ENCODE measurements at places on chromosomes 12 and 14.

DNA sequence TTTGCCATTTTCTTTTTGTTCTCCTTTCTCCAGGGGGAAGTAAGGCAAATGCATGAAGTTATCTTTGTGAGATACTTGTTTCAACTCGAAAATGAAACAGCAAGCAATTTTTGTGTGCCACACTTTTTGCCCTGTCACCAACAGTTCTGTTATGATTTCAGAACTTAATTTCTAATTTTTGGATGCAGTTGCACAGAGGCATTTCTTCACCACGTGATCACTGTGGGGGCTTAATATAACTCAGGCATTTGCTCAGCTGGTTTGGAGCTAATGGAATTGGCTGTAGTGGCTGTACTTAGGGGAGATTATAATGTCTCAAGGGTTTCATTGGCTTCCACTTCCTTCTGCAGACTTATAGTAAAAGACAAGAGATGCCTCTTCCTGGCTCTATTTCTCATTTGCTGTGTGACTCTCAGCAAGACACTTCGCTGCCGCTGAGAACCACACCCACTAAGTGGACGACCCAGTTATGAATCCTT lies 452.4 kb downstream of the RAD51B start:
- no peak for DNase-seq

- no peak for DNase-seq
These were observed 179.6 kb downstream of the TBX5 start for GRCh38 chr12:114226241-114226928.

DNA sequence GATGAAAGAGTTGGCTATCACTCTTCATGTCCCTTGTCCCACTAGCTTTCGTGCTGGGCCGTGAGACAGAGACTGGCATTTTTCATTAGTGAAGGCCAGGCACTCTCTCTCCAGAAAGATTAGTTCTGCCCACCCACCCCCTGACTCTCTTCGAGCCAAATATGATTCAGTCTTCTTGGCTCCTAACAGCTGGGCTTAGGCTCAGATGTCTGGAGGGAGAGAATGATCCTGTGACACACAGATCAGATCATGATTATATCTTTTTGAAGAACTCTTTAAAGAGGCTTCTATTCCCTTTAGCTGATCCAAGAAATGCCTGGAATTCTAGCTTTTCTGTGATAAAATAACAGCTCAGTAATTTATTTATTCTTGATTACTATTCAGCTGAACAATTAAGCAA lies 5.2 kb upstream of the GNG2 start:
- DNase-seq: no peak

- DNase-seq: no peak
These were observed 29.5 kb upstream of the BCDIN3D start for GRCh38 chr12:49872381-49872780.

- DNase-seq: no peak
These were observed 136.3 kb downstream of the HELB start for GRCh38 chr12:66438601-66439000.

DNA sequence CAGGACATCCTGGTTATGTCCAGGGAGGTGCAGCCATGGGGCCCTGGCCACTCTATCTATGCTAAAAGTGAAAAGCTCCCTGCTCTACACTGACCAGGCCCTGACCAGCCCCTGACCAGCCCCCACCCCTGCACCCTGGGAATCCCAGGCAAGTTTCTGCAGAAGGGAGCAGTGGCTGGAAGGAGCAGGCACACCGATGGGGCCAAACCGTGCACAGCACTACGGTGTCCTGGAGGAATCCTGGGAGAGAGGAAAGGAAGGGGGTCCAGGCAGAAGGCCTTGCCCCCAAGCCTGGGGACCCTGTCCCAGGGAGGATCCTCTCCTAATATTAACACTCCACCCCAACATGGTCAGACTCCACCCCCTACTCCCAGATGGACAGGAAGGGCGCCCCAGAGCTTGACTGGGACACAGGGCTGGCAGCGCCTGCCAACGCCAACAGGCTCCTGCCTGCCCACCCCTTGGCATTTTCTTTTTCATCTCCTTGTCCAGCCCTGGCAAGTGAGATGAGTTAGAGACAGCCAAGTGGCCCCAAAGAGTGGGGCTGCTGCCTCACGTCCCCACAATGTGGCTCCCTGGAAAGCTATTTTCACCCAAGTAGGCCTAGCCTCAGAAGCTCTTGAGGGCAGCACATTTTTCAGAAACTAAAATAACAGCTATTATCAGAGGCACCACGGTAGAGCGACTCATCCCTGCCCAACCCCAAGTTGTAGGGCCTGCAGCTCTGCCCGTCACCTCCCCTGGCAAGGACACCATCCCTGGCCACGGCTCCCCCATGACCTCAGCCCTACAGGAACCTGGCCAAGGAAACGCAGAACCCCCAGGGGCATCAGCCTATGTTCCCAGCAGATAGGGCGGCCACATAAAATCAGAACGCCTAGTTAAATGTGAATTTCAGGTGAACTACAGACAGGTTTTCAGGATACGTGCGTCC lies 82.6 kb downstream of the SCARB1 start:
- DNase-seq: no peak

- DNase-seq: no peak
These were observed 68.1 kb upstream of the SFSWAP start for GRCh38 chr12:131642771-131643170.

- DNase-seq: no peak
These were observed 269.3 kb downstream of the DAD1 start for GRCh38 chr14:22319526-22320361.

DNA sequence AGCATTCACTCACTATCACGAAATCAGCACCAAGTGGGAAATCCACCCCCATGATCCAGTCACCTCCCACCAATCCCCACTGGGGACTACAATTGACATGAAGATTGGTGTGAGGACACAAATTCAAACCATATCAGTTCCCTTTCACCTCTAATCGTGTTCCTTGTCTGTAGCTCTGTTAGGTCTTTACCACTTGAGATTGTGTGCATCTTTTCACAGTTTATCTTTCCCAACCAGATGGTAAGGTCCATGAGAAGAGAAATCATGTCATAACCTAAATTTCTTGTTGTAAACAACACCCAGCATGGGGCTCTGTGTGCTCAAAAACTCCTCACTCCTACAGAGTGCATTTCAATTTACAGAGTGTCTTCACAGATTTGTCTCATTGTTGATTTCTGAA lies 27.1 kb upstream of the PCED1B start:
- DNase-seq: no peak

DNA sequence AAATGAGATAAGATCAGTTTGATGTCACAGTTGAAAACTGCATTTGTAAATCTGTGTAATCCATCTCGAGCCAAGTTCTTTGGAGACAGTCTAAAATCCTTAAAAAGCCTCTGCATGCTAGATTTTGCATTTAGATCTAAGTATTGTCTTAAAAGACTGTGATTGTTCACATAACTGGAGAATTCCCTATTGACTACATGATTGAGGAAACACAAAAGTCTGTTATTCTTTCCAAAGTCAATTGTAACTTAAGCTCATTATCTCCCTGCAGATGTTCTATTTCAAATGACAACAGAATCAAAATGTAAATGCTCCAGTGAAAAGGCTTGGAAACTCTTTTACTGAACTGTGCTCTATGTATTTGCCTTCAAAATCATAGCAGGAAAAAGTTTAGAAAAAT lies 77.8 kb downstream of the MYF5 start:
- DNase-seq: no peak

GRCh38 chr14:73732006-73732405 lies 17.8 kb upstream of the PNMA1 start:
- no peak for DNase-seq

GRCh38 chr14:95679148-95679815 lies 6.9 kb upstream of the TCL1B start:
- DNase-seq: no peak

DNA sequence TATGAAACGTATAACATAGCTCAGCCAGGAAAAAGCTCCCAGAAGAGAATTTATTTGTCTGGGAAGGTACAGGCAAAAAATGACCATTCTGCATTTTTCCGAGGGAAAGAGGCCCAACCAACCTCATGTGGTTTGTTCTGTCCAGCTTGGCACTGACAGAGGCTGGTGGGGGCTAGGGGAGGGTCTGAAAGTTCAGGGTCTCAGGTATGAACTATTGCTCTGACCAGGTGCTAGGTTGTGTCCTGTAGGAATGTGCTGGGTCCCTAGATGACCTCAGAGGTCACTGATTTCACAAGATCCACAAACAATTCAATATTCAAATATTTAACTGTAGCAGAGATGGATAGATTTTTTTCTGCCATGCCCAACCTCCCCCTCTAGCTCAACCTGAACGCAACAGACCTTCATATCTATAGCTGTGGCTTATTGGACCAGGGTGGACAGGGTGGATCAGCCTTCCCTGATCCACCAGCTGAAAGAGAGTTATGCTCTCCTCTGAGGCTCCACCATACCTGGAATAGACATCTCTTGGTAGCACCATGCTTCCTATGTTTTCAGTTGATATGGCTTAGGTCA lies 32.9 kb upstream of the IFT81 start:
- DNase-seq: no peak

GRCh38 chr12:3336606-3337311 lies 154.2 kb upstream of the PRMT8 start:
- DNase-seq: no peak

DNA sequence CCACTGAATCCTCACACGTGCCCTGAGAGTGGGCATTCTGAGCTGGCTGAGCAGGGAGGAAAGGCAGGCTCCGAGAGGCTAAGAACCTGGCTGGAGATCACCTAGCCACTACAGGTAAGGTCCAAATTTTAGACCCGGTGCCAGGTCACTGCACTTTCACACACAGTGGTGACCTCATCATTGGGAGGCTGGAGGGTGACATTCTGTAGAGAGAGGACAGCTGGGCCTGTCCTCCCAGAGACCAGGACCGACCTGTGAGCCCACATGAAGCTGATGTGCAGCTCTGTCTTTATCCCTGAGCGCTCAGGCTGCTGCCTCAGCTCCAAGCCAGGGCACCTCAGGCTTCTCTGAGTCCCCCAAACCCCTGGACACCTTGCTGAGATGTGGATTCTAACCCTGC lies 4.1 kb downstream of the TTC7B start:
- no peak for DNase-seq

DNA sequence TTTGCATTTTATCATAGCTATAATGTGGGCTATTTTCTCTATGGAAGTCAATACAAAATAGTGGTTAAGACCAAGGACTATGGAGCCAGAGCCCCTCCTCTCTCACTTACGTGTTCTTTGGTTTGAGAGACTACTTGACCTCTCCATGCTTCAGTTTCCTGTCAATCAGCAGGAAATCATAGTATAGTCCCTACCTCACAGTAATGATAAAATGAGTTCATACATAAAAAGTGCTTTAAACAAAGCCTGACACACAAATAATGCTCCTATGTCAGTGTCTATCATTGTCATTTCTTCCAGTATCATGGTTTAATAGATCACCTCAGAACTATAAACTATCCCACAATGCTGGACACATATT lies 90.4 kb downstream of the MED13L start:
- DNase-seq: no peak

DNA sequence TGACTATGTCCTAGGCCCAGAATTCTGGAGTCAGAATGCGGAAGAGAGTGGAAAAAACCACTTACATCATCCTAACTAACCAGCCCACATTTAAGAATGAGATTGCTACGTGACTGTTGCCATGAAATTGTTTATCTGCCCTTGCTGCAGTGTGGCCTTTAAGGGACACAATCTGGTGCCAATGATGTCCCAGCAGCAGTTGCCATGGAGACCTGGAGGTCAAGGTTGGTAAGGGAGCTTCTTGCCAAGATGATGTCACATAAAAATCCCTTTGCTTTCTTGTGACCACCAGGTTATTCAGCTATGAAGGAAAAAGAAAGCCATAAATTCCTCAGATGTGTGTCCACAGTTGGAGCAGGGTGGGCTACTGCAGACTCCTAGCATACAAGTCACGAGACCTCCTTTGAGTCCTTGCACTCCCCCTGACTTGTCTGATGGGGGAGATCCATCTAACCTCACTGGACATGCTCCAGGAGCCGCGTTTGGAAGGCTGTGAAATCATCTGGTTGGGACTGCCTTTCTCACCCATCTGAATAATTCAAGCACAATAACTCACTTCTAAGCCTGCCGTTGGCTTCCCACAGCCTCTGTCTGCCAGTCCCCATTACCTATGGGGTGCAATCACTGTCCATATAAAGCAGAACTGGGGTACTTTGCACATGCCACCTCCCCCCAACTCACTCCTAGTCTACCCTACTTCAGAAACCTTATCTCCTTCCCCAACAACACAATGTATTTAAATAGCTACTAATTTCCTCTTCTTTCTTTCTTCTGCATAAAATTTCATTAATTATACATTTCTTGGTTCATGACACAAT lies 165.6 kb downstream of the ZFP36L1 start:
- no peak for DNase-seq

DNA sequence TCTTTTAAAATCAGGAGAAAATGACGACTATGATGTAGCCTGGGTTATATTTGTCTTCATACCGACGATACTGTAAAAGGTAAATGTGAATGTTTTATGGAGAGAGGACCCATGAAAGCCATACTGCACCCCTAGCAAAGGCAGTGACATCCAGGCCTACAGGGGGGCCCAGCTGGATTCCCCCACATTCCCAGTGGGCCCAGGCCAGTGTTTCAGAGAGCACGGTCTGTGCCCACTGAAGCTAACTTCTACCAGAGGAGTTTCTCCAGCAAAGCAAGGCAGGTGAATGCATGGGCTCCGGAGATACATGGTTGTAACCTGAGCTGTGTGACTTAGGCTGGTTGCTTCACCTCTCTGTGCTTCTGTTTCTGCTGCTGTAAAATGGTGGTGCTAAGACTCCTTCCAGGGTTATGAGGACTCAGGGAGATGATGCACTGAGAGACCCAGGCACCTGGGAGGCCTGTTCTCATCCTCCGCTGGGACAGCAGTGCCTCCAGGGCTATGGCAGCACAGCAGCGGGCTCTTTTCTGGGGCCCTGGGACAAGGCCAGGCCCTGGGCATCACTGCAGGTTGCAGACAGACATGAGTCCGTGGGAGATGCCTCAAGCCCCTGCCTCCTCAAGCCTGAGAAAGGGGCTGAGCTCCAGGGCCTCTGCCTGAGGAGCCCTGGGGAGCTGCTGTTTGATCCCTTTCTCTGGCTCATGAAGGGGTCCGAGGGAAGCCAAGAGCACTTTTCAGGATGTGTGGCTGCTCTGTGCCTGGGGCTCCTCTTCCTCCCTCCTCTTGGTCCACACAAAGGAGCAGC lies 73.7 kb downstream of the SERPINA3 start:
- DNase-seq: no peak

Data from cortex of kidney (tissue), 1 donor.